ENCODE measurements at places on chromosomes 5 and 9. TPM values are rescaled to one million over a fixed set of nuclear protein-coding genes. Genes with fewer than 3 reads are reported as not detected.

The CCDC192 gene
- 1.1 TPM for total RNA-seq

- no peak for DNase-seq
Measured at GRCh38 chr5:142204219-142204618, 95.6 kb downstream of the NDFIP1 start.

GRCh38 chr5:169650701-169651331 is 13.7 kb downstream of the DOCK2 start:
- DNase-seq: no peak

DNA sequence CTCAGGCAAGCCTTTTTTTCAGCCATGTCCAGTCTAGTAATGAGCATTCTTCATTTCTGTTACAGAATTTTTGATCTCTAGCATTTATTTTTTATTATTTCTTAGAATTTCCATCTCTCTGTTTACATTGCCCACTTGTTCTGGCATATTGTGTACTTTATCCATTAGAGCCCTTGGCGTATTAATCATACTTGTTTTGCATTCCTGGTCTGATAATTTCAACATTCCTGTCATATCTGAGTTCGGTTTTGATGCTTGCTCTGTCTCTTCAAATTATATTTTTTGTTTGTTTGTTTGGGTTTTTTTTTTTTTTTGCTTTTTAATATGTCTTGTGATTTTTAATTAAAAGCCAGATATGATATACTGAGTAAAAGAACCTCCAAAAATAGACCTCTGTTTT is 23.0 kb upstream of the JAK2 start:
- no peak for DNase-seq

The SMARCA2 gene
- total RNA-seq: 99.0 TPM

The C1QTNF3 gene
- total RNA-seq: 15.6 TPM

DNA sequence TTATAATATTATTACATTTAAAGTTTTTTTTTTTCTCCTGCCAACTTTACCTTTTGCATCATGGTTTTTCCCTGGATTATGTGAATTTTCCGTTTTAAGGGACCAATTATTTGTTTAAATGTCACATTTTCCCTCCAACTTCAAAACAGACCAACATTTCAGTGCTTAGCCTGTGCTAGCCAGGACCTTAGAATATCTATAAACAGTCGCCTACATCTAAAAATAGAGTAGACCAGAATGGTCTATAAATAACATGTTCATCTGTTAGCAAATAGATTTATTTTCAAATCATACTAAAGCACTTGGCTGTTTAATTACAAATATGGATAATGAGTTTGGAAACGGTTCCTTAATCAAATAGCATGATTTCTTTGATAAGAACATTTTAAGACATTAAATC is 192.0 kb downstream of the FBN2 start:
- no peak for DNase-seq

The TAF11L10 gene
- total RNA-seq: not detected

The SMIM32 gene
- total RNA-seq: not detected

The SPINK7 gene
- not detected for total RNA-seq

- DNase-seq: no peak
Measured at GRCh38 chr5:142079306-142079721, 29.3 kb upstream of the NDFIP1 start.

The ELAVL2 gene
- total RNA-seq: 1.4 TPM

The MARCOL gene
- not detected for total RNA-seq

DNA sequence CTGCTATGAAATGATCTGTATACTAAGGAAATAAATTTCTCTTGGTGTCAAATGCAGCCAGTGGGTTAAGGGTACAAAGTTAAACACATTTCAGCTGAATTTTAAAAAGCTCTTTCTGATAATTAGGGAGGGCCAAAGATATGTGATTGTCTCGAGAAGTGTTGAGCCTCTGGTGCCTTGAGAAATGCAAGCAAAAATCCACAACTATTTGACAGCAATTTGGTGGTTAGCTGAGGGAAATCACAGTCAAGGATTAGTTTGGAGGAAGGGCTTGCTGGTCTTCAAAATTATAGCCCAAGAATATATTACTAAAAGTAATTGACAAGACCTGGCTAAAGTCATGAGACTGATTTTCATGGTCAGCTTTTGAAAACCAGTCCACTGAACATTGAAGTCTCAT is 255.7 kb upstream of the PPP1R2B start:
- DNase-seq: peak; percentile 10

GRCh38 chr9:95021166-95021886 is 294.8 kb downstream of the AOPEP start:
- no peak for DNase-seq

DNA sequence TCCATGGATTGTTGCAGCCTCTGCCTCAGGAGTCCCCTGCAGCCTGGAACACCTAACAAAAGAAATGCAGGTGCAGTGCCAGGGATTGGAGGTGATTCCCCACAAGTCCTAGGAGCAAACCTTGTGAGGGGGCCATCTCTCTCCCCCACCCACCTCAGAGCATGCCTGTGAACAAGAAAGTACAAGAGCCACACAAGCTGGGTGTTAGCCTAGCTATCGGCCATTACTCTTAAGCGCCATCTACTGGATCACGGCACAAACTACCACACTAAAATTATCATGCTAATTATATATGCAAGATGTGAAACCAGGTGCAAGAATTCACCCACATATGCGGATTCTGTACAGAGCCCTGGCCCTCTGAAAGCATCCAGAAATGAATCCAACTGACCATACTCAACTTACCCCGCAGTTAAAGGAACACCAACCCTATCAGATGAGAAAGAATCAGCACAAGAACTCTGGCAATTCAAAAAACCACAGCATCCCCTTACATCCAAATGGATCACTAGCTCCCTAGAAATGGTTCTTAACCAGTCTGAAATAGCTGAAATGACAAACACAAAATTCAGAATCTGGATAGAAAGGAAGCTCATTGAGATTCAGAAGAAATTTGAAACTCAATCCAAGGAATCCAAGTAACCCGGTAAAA is 16.5 kb upstream of the PRSS3 start:
- DNase-seq: no peak

- no peak for DNase-seq
Measured at GRCh38 chr9:134433909-134434882, 107.9 kb downstream of the RXRA start.

The LHX6 gene
- 16.8 TPM for total RNA-seq

DNA sequence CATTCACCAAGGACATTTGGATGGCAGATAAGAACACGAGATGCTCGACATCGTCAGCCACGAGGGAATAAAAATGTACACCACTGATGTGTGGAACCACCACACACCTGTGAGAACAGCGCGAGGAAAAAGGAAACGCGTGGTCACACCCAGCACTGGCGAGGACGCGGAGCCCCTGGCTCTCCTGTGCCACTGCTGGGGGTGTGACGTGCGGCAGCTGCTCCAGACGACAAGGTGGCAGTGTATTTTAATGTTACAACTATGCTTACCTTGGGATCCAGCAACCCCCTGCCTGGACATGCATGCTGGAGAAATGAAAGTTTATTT is 13.6 kb upstream of the CEP72 start:
- no peak for DNase-seq

DNA sequence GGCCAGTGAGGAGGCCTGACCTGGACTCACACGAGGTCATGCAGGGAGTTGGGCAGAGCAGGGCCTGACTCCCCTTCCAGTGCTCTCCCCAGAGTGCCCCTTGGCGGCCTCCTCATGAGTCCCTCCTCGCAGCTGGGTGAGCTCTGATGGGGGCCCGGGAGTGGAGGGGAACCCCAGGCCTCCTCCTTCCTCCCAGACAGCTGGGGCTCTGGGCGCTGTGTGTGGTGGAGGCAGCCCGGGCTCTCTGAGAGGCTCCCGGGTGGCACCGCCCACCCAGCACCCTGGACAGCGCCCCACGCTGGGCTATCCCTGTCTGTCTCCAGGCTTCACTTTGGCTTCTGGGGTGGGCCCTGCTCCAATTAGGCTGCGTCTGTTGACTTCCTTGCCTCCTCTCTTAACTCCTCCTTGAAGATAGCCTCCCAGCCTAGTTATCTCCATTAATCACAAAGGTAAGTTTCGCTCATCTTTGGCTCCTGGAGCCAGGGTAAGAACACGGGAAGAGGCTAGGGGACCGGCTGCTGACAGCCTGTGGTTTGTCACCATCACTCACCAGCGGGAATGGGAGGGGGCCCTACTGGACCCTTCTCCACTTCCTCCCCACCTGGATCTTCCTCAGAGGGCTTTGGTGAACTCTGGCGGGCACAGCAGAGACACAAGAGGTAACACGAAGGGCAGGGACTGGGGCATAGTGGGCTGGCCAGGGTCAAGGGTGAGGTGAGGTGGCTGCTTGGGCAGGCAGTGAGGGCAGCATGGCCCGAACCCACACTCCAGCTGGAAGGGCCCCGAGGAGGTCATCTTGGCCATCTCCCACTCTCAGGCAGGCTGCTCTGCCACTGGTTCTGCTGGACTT is 13.1 kb downstream of the PSD2 start:
- no peak for DNase-seq

- no peak for DNase-seq
Measured at GRCh38 chr5:147339313-147339712, 104.5 kb downstream of the STK32A start.

- no peak for DNase-seq
Measured at GRCh38 chr9:7093040-7093439, 335.3 kb downstream of the KDM4C start.

DNA sequence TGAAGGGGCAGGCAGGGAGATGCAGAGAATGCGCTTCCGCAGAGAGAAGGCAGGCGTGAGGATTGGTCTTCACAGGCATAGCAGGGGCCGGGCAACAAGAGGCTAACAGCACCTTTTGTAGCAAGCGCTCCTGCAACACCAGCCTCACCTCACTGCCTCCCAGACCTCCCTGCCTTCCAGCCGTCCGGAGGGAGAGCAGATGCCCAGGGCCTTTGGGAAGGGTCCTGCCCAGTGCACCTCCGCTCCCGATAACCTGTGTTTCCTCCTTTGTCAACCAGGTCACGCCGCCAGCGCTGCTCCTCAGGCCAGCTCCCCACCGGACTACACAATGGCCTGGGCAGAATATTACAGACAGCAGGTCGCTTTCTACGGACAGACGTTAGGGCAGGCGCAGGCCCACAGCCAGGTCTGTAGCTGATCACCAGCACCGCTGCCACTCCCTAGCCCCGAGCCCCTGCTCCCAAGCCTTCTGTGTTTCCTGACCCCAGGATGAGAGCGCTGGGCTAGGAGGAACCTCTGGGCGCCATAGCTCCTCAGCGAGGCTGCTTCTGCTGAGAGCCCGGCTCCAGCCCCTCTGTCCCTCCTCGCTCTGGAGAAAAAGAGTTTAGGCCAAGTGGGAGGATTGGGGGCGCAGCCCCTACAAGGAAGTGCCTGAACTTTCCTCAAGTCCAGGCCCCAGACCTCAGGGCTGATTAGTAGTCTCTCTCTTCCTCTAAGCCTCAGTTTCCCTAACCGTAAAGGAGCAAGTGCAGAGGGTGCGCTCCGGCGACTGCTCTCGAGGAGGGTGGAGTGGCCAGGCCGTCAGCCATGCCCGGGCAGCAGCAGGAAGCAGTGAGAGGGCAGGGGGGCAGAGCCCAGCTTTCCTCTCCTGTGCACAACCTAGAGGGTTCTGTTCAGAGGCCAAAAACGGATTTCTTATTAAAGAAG is 28.4 kb upstream of the PRDM12 start:
- DNase-seq: no peak

DNA sequence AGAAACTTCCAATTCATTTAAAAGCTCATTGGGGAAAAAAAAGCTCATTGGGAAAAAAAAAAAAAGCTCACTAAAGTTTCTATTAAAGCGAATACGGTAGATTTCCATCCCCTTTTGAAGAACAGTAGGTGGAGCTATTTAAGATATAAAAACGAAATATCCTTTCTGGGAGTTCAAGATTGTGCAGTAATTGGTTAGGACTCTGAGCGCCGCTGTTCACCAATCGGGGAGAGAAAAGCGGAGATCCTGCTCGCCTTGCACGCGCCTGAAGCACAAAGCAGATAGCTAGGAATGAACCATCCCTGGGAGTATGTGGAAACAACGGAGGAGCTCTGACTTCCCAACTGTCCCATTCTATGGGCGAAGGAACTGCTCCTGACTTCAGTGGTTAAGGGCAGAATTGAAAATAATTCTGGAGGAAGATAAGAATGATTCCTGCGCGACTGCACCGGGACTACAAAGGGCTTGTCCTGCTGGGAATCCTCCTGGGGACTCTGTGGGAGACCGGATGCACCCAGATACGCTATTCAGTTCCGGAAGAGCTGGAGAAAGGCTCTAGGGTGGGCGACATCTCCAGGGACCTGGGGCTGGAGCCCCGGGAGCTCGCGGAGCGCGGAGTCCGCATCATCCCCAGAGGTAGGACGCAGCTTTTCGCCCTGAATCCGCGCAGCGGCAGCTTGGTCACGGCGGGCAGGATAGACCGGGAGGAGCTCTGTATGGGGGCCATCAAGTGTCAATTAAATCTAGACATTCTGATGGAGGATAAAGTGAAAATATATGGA is at the start of gene PCDHGA12:
PCDHGA12 (plus strand) TSS at position 176 of the 782 bp plus-strand sequence; CDS start at position 429, 253 bp downstream.
- no peak for DNase-seq

DNA sequence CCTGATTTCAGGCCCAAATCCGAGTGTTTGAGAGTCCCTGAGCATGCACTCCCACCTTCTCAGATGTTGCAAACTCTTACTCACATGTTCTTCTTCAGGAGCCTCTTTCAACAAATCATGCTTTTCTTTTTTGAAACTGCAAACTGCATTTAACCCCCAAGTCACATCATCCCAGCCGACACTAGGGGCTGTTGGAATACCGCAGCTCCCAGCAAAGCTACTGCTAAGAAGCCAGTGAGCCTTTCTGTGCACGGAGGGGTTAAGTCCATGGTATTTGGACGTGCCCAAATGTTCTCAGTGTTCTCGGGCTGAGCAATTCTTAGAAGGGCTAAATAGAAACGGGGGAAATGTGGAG is 282.9 kb downstream of the NFIB start:
- no peak for DNase-seq

DNA sequence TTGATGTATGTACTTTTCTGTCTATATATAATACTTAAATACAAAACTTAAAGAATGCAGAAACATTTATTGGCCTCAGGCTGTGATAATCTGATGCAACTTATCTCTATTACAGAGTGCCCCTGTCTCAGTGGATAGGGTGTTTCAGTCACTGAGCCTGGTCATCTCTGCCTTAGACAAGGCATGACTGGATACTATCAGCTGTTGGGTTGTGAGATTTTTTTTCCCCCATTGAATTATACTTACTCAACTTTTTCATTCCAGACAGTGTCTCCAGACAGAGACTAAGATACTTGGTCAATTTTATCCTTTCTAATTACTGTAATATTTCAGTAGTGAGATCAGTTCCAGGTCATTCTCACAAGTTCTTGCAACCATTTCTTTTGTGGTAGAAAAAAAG is 26.7 kb downstream of the XRCC4 start:
- DNase-seq: no peak

- DNase-seq: no peak
Measured at GRCh38 chr5:13944560-13945199, at the start of gene DNAH5. TSS of gene DNAH5 (minus strand) at chr5:13944688. CDS start at chr5:13944438, 250 bp downstream.

- DNase-seq: no peak
Measured at GRCh38 chr9:115395511-115396021, 277.6 kb upstream of the TNC start.
